SJCRH30 (cell line): ENCODE measurements at places on chromosomes 2 and 18. TPM values are rescaled to one million over a fixed set of nuclear protein-coding genes. Genes with fewer than 3 reads are reported as not detected.

GRCh38 chr2:39737661-39738060, 41.4 kb downstream of the THUMPD2 start:
- no peak for DNase-seq

REEP1 gene
- 2.1 and 2.3 TPM in 2 replicates for total RNA-seq

DNA sequence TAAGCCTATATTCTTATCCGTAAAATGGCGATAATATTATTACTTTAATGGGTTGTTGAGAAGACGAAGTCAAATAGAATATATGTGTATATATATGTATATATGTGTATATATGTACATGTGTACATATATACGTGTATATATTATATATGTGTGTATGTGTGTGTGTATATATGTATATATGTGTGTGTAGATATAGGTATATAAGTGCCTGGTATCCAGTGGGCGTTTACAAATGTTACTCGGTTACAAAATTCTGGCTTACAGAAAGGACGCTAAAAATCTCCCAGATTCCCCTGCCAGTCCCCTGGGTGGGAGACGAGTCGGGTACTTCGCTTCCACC, 295 bp upstream of the MTX2 start:
- DNase-seq: no peak

GRCh38 chr18:57035590-57035989, 111.3 kb upstream of the BOD1L2 start:
- no peak for DNase-seq

DNA sequence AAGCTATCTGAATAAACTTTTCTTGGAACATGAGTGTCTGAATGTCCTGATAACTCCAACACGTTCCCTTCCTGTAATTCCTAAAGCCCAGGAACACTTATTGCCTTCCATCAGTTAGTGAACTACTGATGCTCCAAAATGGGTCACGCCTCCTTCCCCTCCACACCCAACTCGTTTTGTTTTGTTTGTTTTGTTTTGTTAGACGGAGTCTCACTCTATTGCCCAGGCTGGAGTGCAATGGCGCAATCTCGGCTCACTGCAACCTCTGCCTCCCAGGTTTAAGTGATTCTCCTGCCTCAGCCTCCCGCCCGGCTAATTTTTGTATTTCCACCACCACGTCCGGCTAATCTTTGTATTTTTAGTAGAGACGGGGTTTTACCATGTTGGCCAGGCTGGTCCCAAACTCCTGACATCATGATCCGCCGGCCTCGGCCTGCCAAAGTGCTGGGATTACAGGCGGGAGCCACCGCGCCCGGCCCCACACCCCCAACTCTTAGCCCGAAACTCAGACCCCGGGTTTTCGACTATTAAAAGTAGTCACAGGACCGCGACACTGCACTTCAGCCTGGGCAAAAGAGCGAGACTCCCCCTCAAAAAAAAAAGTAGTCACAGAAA, 774 bp downstream of the IER3IP1 start:
- peak; percentile 18 for DNase-seq

GRCh38 chr18:59520562-59521355, 161.7 kb upstream of the LMAN1 start:
- no peak for DNase-seq

GRCh38 chr2:239472235-239472775, 71.5 kb upstream of the HDAC4 start:
- no peak for DNase-seq

DNAJC5G gene
- not detected in 2 replicates for total RNA-seq

ANKRD62 gene
- not detected in 2 replicates for total RNA-seq

DNA sequence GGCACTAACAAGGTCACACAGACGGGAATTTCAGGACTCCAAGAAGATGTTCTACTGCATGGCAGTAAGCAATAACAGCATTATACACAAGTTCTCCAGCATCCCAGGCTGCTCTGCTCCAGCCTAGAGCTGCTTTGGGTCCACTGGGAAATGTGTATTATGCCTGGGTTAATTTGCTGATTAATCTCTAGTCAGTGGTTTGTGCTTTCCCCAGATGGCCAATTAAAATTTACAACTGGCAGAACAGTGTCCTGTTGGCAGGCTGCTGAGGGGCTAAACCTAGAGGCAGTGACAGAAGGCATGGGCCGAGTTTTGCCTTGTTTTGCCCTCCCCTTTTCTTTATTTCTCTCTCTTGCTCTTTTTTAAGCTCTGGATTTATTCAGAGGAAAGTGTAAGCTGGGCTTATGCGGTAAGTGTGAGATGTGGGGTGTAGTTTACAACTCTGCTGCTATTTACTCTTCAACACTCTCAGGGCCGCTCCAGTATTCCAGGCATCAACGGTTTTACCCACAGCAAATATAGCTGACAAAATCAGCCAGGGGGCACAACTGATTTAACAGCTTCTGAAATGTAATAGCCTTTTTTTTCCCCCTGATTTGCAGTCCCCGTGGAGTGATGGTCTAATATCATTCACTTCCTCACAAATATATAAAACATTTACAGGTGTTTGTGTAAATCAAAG, 348.0 kb downstream of the GPD2 start:
- DNase-seq: no peak

SMYD1 gene
- 2.3 and 2.4 TPM in 2 replicates for total RNA-seq

GRCh38 chr2:9231291-9232165, 24.9 kb downstream of the ASAP2 start:
- DNase-seq: no peak

- no peak for DNase-seq
These were observed 144.6 kb upstream of the SETBP1 start for GRCh38 chr18:44536046-44536445.

CNDP2 gene
- 44.3 and 52.7 TPM in 2 replicates for total RNA-seq

- DNase-seq: no peak
These were observed 28.6 kb downstream of the CROCC2 start for GRCh38 chr2:240934701-240935102.

- DNase-seq: no peak
These were observed 92.3 kb downstream of the DIS3L2 start for GRCh38 chr2:232053777-232054176.

GALM gene
- 19.6 and 22.0 TPM in 2 replicates for total RNA-seq

OTX1 gene
- 4.1 and 4.3 TPM in 2 replicates for total RNA-seq

DNA sequence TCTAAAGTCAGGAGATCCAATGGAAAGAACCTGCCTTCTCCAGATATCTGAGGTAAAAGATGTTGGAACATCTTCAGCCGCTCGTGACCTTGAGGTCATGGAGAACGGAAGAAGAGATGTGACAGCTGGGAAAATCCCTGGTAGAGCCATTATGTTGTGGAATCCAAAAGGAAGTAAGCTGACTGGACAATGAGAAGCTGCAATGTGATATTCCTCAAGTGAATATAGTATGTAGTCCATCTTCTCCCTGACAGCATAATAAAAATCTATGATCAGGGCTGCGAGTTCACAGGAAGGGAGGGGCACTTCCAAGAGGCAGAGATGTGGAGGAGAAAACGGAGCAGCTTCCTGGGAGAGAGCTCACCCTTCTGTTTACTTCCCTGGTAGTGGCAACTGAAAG, 201.0 kb upstream of the SP5 start:
- DNase-seq: peak; percentile 27

GRCh38 chr2:11357428-11357972, 13.1 kb upstream of the ROCK2 start:
- DNase-seq: peak; percentile 75

FABP1 gene
- total RNA-seq: 0.32 TPM in 1 of 2 replicates, not detected in the other

GRCh38 chr2:165469417-165469816, at the start of gene CSRNP3:
Gene CSRNP3 (plus strand): TSS chr2:165469698. CDS start chr2:165595066, 125,368 bp downstream.
- peak; percentile 86 for DNase-seq

DNA sequence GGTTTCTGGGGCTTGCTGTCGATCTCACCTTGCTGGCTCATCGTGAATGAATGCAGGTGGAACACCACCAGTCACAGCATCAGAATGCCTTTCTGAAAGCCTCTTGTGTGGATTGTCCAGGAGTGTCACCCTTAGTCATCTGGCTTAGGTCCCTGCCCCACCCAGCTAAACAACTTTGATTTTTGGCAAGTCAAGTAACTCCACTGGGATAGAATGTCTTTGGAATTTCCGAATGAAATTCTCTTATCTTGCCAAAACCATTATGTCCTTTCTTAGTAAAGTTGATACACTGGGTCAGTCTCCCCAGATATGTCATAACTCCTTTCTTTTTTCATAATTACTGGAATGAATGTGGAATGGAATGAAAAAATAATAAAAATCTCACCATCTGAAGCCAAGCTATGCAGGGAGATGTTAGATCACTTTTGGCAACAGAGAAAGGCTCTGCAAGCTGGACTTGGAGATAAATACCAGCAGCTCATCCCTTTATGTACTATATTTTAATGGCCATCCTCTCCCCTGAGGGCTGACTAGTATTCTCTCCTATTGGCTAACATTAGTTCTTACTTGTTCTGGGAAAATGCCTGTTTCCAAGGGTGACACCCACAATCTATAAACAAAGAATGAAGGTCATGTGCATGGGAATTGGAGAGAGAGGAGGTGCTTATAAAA, 35.4 kb downstream of the INSIG2 start:
- no peak for DNase-seq

- no peak for DNase-seq
These were observed 68.2 kb upstream of the EML6 start for GRCh38 chr2:54655046-54655809.

BOK gene
- total RNA-seq: 6.6 and 7.3 TPM in 2 replicates

- no peak for DNase-seq
These were observed 327.1 kb downstream of the EPHA4 start for GRCh38 chr2:221245045-221245444.

DNA sequence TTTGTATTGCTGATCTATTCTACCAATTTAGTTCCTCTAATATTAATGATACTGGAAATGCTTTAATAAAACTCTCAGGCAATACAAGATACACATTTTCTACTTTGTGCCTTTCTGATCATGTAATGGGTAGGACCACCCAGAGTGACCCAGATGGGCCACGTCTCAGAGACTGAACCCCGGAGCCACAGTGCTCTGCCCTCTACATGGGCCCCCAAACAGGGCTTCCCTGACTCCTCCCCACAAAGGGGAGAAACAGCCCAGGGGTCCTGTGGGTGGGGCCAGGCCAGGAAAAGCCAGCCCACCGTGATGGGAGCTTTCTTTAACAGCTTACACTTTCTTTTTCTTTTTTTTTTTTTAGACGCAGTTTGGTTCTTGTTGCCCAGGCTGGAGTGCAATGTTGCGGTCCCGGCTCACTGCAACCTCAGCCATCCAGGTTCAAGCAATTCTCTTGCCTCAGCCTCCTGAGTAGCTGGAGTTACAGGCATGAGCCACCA, 18.4 kb downstream of the HDAC4 start:
- DNase-seq: no peak

DNA sequence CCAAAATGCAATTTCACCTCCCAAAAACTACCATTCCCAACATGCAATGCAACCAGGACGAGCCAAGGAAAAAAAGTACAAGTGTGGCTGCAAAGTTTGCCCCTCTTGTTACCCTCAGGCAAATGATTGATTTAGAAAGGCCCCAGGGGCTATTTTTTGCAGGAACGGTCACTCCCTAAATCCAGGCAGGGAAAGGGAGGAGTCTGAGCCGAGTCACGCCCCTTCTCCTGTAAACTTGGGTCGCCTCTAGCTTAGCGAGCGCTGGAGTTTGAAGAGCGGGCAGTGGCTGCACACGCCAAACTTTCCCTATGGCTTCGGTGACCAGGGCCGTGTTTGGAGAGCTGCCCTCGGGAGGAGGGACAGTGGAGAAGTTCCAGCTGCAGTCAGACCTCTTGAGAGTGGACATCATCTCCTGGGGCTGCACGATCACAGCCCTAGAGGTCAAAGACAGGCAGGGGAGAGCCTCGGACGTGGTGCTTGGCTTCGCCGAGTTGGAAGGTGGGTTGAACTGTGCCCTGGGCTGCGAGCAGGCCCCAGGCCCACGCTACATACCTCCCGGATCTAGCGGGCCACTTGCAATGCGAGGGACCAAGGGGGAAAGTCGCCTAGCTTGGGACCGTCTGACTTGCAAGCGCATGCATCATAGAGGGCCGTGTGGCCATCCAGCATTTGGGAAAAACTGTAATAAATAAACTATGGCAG, at the start of gene GALM:
GALM (plus strand) TSS at position 261 of the 702 bp plus-strand sequence; CDS start at position 309, 48 bp downstream.
- DNase-seq: peak; percentile 99
